ENCODE measurements at places on chromosomes 4 and X.

DNA sequence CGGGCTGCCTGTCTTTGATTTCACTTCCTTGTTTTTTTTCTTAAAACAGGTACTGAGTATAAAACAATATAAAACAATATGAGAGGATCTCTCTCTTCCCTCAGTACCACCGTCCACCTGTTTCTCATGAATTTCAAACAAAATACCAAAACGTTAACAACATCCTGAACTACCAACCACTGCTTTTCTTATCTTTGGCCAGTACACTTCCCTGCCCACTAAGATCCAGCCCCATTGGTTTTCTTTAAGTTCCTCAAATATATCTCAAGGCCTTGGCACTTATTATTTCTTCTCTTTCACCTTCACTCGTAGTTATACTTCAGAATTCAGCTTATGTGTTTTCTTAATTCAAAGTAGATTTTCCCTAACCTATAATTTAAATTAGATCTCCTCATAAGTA, 370.2 kb upstream of the GRIA3 start:
- DNase-seq, result no peak

GRCh38 chrX:74119016-74119910, 184.7 kb upstream of the ZCCHC13 start:
- DNase-seq, result peak; percentile 68

- DNase-seq, result no peak
Measured at GRCh38 chr4:180947425-180947824, 1295.8 kb upstream of the TENM3 start.

- DNase-seq, result no peak
Measured at GRCh38 chr4:1819284-1819683, 26.2 kb downstream of the FGFR3 start.

DNA sequence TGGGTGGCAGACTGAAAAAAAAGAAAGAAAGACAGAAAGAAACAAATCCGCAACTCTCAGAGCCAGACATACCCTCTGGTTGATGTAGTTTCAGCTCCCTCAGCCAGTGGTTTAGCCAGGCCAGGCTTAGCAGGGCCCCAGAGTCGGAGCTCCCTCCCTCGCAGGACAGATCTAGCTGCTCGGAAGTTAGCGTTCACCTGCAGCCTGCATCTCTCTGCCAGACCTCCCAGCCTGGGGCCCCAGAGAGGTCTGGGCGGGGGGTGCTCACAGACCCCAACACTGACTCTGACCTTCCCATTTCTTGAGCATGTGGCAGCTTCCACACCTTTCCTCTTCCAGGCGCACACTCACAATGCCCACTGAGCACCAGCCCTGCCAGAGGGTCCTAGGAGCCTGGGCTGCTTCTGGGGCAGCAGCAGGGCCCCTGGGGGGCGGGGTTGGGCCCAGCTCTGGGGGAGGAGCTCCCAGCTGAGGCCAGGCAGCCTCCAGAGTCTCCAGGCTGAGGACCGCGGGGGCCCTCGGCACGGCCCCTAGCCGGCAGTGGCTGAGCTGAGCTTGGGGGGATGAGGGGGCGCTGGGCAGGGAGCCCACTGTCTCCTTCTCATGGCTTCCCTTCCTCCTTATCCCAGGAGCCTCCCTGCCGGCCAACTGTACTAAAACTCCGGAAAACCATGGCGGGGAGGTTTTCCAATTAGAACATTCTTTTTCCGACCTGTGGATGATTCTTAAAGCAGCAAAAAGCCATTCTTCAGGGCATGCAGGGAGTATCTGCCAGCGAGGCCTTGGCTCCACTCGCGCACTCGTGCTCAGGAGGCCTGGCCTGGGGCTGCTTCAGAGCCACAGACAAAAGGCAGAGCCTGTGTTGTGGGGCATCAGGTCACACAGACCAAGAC, 4.6 kb upstream of the ZNF185 start:
- no peak for DNase-seq

- DNase-seq, result no peak
Measured at GRCh38 chr4:60485276-60485675, 714.9 kb upstream of the ADGRL3 start.

GRCh38 chr4:165866019-165866650, 6.9 kb upstream of the TLL1 start:
- DNase-seq, result no peak

DNA sequence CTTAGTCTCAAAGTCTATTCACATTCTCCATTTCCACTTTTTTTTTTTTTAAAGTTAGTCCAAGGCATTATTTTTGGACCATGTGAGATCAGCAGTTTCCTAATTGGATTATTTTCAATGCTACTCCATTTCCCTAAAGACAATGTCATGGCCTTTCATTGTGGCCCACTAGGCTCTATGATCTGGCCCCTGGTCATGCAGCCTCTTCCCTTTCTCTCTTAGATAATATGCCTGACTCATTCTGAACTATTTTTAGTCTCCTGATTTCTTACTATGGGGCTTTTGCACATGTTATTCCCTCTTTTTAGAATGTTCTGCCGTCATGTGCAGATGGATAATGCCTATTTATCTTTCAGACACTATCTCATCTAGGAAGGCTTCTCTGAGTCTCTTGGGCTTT, 157.3 kb downstream of the TMA16 start:
- DNase-seq, result no peak

DNA sequence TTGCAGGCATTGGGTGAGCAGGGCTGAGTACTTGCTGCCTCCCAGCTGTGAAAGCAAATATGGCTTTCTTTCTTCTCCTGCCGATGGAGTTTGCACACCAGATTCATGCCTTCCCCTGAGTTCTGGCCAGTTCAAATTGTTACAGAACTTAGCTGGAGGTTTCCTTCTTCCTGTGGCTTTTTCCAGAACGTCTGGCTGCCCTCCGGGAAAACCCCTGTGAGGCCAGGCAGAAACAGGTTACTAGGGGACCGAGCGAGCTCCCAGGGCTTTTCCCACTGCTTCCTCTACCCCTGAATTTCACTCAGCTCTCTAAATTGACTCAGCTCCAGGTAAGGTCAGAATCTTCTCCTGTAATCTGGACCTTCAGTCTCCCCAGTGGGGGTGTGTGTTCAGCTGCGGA, 482.4 kb downstream of the C4orf33 start:
- no peak for DNase-seq

DNA sequence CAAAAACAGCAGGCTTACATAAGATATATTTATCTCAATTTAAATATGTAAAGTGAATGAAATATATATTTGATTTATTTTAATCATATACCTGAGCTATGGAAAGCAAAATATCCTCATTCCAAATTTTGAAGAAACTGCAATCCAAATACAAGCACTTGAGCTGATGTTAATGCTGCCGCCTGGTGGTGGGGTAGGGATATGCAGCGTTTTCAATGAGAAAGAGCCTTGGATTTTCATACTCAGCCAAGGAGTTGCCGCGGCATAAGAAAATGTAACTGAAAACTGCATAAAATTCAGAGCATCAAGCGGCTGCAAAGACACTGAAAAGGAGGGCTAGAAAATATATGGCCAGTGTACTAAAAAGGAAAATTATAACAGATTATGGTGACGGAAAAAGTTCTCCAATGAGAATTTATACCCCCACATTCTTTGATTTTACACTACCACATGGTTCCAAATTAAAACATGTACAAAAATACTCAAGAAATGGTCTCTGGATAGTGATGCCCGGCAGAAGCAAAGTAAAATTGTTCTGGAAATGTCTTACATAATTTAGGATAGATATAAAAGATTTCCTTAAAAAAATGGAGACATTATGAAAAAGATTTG, 660.3 kb upstream of the PITX2 start:
- DNase-seq, result no peak

GRCh38 chrX:71991164-71991563, 80.5 kb downstream of the NHSL2 start:
- no peak for DNase-seq

DNA sequence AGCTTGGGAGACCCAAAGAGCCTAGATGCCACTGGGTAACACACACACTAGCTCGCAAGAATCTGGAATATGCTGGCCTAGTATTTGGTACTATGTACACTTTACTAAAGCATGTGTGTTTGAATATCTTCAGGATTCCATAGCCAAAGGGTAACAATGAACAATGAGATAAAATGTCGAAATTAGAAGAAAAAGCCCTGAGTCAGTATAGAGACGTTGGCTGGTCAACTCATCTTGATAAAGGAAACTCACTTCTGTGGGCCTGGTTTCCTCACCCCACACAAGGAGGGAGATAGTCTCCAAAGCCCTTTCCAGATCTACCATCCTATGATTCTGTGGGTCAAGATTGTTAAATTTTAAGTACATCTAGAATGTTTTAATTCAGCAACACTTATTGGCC, 6.9 kb downstream of the ZDHHC9 start:
- DNase-seq, result no peak

DNA sequence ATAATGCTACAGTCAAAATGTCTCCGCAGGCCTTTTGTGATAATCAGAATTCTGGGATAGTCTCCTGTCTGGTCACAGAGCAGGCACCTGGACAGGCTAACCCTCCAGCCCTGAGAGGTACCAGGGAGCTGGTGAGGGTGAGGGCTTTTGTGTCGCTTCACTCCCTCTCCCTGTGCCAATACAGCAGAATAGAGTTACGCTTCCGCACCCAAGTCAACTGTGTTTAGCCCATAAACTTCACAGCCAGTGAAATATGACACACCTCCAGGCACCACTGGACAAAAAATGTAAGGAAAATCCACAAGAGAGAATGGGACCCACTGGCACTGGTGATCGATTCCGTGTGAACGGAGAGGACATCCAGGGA, 1.3 kb downstream of the GAK start:
- no peak for DNase-seq

GRCh38 chr4:168138143-168138542, 45.8 kb downstream of the ANXA10 start:
- no peak for DNase-seq

GRCh38 chr4:5917672-5918071, 24.8 kb upstream of the CRMP1 start:
- no peak for DNase-seq

GRCh38 chrX:21738210-21738949, 19.5 kb downstream of the SMPX start:
- DNase-seq, result peak; percentile 95

GRCh38 chr4:103928370-103928769, 208.6 kb upstream of the TACR3 start:
- no peak for DNase-seq

GRCh38 chr4:183823434-183823833, 81.7 kb upstream of the STOX2 start:
- peak; percentile 24 for DNase-seq

DNA sequence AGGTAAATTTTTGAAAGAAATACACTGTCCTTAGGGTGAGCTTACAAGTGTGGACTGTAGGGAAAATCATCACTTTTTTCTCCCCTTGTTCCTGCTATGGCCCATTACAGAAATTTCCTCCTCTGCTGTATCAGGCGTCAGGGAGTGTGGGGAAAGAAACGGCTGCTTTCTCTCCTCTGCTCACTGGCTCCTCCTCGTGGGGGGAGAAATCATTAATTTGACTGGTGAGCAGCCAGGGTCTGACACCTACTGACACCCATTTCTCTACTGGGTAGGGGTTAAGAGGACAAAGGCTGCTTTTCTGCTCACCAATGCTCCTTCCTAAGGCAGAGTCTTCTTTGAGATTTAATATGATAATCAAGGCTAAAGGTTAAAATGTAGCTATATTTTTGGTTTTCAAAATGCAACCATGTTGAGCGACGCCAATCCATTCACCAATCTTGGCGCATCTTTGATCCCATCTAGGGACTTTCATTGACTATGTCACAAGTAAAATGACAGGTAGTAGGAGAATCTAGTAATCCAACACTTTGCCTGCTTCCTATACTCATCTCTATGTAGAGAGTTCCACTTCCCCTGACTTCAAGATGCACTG, 25.1 kb downstream of the SETD7 start:
- peak; percentile 17 for DNase-seq

Measured in NCI-H2171 treated with DMSO at 0.1 percent for 48 hours (cell line).